ENCODE measurements at places on chromosomes 13 and 19.
A peak's percentile ranks its signal among the peaks of the same experiment; 100 is the strongest.

DNA sequence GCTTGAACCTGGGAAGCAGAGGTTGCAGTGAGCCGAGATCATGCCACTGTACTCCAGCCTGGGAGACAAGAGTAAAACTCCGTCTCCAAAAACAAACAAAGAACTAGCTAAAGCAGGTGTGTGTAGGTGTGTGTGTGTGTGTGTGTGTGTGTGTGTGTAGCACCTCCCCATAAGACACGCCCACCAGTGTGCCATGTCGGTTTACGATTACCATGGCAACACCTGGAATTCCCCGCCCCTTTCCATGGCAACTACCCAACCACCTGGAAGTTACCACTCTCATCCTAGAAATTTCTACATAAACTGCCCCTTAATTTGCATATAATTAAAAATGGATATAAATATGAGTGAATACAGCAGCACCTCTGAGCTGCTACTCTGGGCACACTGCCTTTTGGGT is 80.9 kb upstream of the ADGRE5 start:
- DNase-seq = no peak

- no peak for DNase-seq
Measured at GRCh38 chr19:2987797-2988196, 10.4 kb downstream of the TLE6 start.

DNA sequence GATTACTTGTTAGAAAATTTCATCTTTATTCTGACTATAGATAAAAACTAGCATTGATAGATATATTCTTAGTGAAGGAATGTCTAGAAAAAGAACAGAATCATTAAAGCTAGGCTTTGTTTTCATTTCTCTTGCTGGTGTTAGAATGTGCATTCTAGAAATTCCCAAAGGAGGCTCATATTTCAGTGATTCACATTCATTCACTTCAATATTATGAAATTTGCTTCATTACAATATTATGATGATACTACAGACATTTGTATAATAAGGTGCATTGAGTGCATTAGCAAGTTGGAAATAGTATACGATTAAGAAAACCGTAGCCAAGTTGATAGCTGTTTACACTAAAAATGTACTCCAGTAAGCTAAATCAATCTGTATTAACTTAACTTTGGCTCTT is 70.7 kb upstream of the MYCBP2 start:
- no peak for DNase-seq

DNA sequence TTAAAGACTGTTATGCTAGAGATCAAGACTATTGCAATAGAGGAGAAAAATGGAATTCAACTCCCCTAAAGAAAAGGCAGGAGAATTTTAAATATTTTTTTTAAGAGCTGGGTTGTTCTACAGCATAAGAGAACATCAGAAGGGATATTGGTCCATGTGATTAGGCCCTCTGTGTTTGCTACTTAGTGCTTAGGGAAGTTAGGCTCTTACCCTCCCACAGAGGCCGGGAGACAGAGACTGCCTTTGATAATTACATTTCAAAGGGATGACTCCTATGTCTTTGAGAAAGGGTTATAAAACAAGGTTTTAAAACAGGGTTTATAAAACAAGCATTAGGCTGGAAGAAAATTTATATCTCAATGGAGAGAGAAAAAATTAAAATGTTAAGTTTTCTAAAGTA is 1248.1 kb upstream of the PCDH20 start:
- DNase-seq = no peak

- DNase-seq = no peak
Measured at GRCh38 chr13:35164324-35164932, 222.4 kb downstream of the NBEA start.

DNA sequence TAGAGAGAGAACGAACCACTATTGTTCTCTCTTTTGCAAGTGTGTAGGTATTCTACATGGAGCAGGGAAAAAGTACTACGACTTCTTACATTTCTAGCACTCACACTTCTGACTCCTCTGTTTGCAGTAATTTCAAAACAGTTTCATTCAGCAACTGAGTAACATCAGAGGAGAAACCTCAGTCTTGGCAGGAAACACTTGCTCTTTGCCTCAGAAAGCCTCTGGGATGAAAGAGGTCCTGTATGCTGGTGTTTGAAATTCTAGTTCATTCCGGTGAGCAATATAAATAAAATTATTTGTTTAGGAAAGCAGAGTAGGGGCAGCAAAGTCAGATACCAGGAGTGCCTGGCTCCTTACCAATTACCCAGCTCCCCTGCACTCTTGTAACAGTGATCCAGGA is 595.5 kb downstream of the TBC1D4 start:
- no peak for DNase-seq

DNA sequence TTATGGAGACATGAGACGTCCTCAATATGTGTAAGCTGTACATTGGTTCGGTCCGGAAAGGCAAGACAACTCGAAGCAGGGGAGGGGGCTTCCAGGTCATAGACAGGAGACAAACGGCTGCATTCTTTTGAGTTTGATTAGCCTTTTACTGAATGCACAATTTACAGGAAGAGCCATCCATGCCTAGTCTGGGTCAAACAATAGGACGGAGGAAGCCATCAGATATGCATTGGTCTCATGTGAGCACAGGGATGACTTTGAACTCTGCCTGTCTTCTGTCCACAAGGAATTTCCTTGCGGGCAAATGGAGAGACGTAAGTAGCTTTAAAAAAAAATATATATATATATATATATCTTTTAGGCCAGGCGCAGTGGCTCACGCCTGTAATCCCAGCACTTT is 1.9 kb upstream of the CCNP start:
- no peak for DNase-seq

DNA sequence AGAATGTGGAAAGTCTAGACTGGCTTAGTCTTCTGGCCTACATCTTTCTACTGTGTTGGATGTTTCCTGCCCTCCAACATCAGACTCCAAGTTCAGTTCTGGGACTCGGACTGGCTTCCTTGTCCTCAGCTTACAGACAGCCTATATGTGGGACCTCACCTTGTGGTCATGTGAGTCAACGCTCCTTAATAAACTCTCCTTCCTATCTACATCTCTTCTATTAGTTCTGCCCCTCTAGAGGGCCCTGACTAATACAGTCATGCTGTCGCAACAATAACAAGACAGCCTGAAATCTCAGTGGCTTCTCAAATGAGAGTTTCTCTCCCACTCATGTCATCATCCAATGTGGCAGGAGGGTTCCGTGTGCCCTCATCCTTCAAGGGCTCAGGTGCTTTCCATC is 347.8 kb downstream of the MZT1 start:
- no peak for DNase-seq

- DNase-seq = no peak
Measured at GRCh38 chr13:106905380-106906162, 337.6 kb upstream of the ARGLU1 start.

GRCh38 chr19:49744946-49745381 is 18.1 kb downstream of the TSKS start:
- DNase-seq = no peak

- peak; percentile 51 for DNase-seq
Measured at GRCh38 chr19:383922-384798, 24.8 kb downstream of the C2CD4C start.

- no peak for DNase-seq
Measured at GRCh38 chr13:108270442-108270841, 924 bp downstream of the TNFSF13B start.

- no peak for DNase-seq
Measured at GRCh38 chr13:97341135-97341534, 92.8 kb upstream of the RAP2A start.

- DNase-seq = no peak
Measured at GRCh38 chr19:39525205-39525604, 7.4 kb downstream of the EID2B start.

DNA sequence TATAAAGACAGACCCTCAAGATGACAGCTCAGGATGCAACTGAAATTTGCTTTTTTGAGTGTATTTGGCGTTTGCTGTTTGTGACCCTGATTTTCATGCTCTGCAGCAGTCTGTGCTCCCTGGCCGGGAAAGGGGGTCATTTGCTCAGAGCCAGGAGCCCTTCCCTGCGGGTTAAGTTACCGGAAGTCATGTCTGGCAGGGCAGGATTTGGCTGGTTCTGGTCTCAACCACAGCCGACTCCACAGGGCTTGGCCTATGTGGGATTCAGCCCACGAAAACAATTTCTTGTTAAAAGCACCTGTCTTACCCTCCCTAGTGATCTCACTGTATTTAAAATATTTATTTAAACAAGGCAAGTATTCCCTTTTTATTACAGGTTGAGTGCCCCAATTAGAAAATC is 22.6 kb downstream of the MCF2L start:
- DNase-seq = no peak

DNA sequence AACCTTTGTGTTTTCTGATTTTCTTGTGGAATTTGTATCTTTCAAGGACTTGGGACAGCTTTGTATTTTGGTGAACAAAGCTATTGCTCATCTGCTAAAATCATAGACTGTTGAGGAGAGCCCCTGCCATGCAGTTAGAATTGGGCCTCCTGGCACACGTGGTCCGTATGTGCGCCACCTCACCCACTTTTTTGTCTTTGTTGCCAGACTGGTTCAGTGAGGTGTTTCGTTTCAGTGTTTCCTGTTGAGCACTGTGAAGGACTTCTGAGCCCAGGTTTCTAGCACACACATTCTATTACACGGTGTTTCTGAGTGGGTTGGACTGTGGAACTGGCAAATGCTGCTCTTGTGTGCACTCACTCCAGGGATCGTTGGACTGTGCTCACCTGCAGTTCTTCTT is 37.6 kb upstream of the RNF113B start:
- DNase-seq = no peak

- DNase-seq = no peak
Measured at GRCh38 chr19:47644743-47645482, 36.0 kb downstream of the BICRA start.

- DNase-seq = no peak
Measured at GRCh38 chr13:63873936-63874335, 2458.3 kb upstream of the PCDH20 start.

GRCh38 chr19:39498798-39499642 is at the start of gene DLL3:
Gene DLL3 (plus strand): TSS chr19:39498947. CDS start chr19:39498975, 28 bp downstream.
- peak; percentile 17 for DNase-seq

- DNase-seq = no peak
Measured at GRCh38 chr19:4985551-4985991, 16.7 kb downstream of the KDM4B start.

- DNase-seq = no peak
Measured at GRCh38 chr19:51729781-51730180, 6.0 kb upstream of the HAS1 start.

- no peak for DNase-seq
Measured at GRCh38 chr13:113815151-113816058, 48.5 kb downstream of the GAS6 start.

GRCh38 chr19:41409288-41409687 is 11.7 kb downstream of the BCKDHA start:
- no peak for DNase-seq

- peak; percentile 59 for DNase-seq
Measured at GRCh38 chr19:45767410-45767880, 1.6 kb downstream of the SIX5 start.

DNA sequence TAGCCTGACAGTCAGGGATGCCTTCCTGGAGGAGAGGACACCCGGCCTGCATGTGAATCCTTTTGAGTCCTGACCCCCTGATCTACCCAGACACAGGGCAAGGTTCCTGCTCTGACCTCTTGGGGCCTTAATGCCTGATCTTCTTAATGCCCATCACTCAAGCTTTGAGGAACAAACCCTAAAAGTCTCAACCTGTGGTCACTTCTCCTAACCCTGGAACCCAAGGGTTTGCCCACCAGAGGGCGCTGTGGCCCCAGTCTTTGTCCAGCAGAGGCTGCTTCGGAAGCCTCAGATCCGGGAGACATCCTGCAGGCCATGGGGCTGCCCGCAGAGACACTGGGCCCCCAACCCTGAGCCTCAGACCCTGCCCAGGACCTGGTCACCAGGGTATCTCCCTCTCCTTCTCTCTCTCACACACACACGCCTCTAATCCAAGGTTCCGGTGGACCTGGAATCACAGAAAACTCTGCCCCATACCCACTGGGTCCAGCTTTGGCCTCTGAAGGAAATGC is 9.8 kb upstream of the DPF1 start:
- DNase-seq = peak; percentile 94

- DNase-seq = no peak
Measured at GRCh38 chr13:58926858-58927257, 1236.9 kb downstream of the DIAPH3 start.

DNA sequence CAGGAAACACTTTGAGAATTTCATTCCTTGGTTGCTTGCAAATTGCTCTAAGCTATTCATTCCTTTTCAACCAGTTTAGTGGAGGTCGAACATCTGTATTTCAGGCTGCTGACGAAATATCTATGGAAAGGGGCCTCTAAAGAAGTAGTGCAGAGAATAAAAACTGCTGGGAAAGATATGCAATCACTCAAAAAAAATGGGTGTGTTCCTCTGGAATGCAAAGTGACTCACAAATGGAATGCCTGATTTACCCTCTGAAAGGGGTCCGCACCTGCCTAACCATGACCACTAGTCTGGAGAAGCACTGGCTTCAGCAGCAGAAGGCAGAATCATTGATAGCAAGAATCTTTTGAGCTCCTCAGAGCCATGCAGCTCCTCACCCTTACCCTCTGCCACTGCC is 129.4 kb downstream of the PCDH9 start:
- DNase-seq = no peak

GRCh38 chr13:52848455-52849195 is at the start of gene PCDH8:
Gene PCDH8 (minus strand): TSS chr13:52848640. CDS start chr13:52848436, 204 bp downstream.
- peak; percentile 91 for DNase-seq

DNA sequence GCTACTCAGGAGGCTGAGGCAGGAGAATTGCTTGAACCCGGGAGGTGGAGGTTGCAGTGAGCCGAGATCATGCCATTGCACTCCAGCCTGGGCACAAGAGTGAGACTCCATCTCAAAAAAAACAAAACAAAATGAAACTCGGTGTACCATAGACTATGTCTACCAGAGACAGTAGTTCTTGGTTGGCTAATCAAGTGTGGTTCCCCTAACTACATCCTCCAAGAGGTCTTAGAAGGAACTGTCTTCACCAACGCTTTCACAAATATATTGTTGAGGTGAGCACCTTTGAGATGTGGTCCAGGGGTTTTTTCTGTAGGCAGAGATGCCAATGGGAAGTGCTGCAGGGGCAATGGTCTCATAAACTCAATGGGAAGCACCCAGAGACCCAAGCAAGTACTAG is 48.0 kb downstream of the RFC3 start:
- no peak for DNase-seq

DNA sequence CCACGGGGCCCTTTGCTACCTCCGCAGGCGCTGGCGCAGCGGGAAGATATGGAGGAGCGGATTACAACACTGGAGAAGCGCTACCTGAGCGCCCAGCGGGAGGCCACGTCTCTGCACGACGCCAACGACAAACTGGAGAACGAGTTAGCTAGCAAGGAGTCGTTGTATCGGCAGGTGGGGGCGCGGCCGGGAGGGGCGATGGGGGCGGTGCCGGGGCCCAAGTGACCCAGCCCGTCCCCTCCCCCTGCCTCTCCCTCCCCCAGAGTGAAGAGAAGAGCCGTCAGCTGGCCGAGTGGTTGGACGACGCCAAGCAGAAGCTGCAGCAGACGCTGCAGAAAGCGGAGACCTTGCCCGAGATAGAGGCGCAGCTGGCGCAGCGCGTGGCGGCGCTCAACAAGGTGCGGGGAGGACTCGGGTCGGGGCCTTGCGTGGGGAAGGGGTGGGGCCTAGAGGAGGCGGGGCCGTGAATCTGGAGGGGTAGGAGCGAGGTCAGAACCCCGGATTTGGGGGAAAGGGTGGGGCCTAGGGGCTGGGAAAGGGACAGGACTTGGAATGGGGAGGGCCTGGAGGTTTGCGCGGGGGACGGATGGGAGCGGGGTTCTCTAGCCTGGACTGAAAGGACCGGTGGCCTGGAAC is 13.7 kb downstream of the PPFIA3 start:
- DNase-seq = no peak

GRCh38 chr19:51626675-51627074 is 3.5 kb downstream of the SIGLEC5 start:
- DNase-seq = no peak
